EH (cell line): ENCODE measurements at places on chromosomes 13 and 19.
A peak's percentile ranks its signal among the peaks of the same experiment; 100 is the strongest.

GRCh38 chr19:10981252-10981895, 20.5 kb downstream of the SMARCA4 start:
- DNase-seq, result peak; percentile 55

- DNase-seq, result no peak
Measured at GRCh38 chr13:36713887-36714286, 40.1 kb downstream of the SERTM1 start.

- no peak for DNase-seq
Measured at GRCh38 chr13:107553838-107554237, 661.5 kb downstream of the LIG4 start.

GRCh38 chr13:27077451-27077850, 94.2 kb downstream of the USP12 start:
- no peak for DNase-seq

GRCh38 chr19:42634409-42635232, 39.9 kb upstream of the CEACAM8 start:
- DNase-seq, result peak; percentile 52

DNA sequence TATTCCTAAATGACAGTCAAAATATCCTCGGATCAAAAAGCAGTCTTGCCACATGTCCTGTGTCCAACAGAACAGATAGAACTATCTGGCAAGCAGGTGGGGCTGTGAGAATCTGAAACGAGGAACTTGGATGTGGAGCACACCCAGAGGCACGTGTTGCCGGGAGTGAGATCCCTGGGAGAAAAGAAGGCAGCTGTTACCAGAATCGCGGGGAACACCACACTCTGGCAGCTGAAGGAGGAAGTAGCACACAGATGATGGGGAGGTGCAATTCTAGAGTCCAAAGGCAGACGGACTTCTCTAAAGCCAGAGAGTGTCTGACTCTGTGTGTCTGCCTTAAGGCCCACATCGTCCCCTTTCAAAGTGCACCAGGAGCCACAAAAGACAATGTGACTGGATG, 22.3 kb downstream of the SLC7A1 start:
- DNase-seq, result peak; percentile 56

DNA sequence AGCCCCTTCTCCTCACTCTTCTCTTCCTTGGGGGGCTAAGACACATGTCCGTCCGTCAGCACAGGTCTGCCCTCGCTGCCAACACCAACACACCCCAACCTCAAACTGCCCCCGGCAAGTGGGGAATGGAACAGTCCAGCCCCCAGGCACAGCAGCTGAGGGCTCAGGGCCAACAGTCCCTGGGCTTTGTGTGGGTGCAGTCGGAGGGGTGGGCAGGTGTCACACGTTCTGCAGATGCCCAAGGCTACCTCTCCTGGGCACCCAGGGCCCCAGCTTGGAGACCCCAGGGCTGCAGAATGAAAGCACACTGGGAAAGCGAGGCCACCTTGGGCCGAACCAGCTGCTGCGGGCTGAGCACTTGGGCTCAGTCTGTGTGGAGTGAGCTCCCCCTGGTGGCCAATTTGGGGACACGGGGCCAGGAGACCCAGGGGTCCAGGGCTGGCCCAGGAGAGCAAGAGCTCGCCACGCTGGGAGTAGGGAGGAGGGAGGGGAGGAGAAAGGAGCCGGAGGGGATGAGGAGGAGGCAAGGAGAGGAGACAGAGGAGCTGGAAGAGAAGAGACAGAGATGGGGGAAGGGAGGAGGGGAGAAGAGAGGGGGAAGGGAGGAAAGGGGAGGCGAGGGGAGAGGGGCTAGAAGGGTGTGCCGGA, 14.0 kb upstream of the ATP8B3 start:
- DNase-seq, result peak; percentile 68

DNA sequence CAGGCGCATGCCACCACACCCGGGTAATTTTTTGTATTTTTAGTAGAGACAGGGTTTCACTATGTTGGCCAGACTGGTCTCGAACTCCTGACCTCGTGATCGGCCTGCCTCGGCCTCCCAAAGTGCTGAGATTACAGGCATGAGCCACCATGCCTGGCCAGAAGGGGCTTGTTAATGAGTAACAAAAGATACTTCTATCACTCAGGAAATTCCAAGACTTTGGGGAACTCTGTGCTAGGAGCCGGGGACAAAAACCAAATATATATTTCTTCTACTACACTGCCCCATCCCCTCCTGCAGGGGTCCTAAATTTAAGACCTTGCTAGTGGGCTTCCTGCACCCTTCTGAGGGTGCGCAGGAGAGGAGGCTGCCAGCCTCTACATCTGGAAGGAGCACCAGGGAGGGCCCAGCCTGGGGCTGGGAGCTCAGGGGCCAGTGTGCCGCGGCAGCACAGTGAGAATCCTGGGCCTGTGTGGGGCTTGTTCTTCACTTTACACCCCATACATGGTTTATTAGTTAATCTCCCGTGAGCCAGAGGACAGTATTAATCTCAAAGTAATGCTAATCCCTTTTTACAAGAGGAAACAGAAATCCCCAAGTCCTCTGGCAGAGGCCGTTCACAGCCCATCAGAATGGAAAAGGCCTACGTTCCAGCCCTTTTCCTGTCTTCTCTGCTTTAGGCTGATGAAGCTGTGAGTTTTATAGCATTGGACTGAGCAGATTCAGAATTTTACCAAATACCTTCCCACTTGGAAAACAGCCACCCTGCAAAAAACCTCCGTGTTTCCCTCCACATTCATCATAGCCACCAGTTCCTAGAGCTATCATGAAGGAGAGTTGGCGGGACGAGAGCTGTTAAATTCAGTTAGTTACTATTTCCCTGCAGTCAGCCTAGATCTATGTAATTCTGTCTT, 44.4 kb upstream of the NPAS1 start:
- DNase-seq, result peak; percentile 75

DNA sequence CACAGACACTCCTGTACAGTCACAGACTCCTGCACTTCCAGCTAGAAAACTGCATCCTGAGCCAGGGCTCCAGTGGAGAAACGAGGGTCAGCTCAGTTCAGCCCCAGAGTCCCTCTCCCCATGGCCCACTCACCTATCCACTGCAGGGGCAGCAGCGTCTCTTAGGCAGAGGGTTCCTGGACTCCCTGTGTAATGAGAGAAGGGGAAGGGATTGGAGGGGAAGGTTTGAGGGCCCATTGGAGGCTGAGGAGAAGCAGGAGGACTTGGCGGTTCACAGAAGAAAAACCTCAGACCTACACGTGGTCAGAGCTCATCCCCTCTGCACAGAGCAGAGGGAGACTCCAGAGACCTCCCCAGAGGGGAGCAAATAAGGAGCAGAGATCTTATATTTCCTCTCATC, 9.2 kb upstream of the CEACAM18 start:
- no peak for DNase-seq

- DNase-seq, result no peak
Measured at GRCh38 chr19:35569281-35569781, 5.9 kb upstream of the ATP4A start.

GRCh38 chr19:50542943-50543342, 25.3 kb downstream of the LRRC4B start:
- no peak for DNase-seq

- no peak for DNase-seq
Measured at GRCh38 chr13:110293649-110294048, 13.3 kb downstream of the COL4A1 start.

- DNase-seq, result no peak
Measured at GRCh38 chr19:49328741-49329140, 3.8 kb upstream of the SLC6A16 start.

DNA sequence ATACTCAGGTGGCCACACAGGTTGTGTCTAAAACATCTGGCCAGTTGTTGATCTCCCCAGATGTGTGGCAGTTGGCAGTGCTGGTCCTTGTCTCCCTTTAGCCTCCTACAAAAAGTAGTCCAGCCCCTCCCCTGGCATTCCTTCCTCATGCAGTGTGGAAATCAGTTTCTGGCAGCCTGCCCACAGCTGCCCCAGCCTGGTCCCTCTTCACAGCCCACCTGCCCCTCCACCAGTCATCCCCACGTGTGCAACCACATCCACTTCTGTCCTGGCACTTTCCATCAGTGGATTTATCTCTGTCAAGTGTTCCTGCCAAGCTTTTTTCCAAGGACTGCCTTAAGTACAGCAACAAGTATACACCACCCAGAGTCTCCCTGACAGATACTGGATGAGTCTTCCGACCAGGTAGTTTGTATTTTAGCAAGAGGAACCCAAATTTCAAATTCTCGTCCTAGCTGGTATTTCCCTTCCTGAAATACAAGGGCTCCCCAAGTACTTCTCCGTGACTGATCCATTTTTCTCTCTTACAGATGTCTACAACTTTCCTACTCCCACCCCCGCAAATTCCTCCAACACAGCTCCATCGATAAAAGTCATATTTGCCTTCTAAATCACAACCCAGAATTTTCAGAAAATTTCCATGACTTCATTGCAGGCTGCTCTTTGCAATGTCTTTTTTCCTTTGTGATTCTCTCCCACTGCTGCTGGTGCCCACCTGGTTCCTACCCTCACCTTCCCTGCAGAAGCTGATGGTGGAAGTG, 313.5 kb downstream of the FOXO1 start:
- no peak for DNase-seq

DNA sequence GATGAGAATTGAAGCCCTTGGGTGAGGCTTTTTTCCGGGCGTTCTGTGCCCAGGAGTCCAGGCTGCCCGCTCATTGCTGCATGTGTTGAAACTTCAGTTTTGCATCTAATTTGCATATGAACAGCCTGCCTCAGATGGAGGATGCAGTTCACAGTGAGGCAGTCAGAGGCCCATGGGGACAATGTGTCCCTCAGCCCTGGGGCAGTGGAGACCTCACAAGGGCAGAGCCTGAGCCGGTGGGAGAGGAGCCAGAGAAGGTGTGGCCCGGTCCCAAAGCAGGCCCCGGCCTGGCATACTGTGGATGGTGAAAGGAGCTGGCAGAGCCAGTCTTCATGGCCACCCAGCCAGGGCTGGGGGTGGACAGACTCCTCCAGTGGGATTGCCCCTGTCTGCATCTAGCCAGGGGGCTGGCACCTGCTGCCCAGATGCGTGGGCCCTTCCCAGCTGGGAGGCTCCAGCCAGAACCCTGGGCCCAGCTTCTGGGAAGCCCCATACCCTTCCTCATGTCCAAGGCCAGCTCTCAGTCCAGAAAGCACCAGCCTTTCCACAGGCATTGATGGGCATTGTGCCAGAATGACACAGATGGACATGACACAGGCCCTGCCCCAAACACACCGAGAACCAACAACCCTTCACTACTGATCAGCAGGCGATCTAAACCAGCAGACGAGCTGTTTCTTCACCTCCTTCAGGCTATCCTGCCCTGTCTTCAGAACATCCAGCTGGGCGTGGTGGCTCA, 32.9 kb upstream of the KCTD15 start:
- no peak for DNase-seq

GRCh38 chr13:46281779-46282178, 70.1 kb downstream of the LRRC63 start:
- DNase-seq, result no peak

DNA sequence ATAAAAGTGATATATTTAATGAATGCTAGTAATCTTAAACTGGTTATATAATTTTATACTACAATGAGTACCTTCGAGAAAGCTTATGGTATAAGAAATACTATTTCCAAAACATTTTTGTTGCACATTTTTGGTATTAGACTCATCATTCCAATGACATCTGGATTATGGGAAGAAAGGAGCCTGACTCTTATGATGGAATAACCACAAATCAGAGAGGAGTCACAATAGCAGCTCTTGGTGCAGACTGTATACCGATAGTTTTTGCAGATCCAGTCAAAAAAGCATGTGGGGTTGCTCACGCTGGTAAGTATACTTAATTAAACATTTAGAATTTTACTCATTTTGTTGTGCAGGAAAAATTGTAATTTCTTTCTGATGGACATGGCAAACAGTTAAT, 3.9 kb downstream of the LACC1 start:
- DNase-seq, result peak; percentile 31

DNA sequence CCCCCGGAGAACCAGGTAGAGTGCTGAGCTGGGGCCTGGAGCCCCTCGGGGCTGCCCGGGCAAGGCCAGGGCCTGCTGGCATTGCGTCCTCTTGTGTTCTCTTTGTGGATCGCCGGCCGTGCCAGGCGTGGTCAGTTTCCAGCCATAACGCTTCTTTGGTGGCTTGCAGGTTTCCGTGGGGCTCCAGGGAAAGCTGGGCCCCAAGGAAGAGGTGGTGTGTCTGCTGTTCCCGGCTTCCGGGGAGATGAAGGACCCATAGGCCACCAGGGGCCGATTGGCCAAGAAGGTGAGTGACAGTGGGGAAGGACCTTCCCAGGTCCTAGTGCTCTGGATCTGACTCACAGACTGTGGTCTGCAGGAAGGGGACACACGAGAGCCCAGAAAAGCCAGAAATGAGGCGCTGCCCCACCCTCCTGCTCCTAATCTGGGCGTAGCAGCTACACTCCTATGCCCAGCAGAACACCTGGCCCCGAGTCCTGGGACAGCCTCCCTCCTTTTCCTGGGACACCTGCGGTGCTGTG, 57.5 kb downstream of the RAB20 start:
- DNase-seq, result no peak

DNA sequence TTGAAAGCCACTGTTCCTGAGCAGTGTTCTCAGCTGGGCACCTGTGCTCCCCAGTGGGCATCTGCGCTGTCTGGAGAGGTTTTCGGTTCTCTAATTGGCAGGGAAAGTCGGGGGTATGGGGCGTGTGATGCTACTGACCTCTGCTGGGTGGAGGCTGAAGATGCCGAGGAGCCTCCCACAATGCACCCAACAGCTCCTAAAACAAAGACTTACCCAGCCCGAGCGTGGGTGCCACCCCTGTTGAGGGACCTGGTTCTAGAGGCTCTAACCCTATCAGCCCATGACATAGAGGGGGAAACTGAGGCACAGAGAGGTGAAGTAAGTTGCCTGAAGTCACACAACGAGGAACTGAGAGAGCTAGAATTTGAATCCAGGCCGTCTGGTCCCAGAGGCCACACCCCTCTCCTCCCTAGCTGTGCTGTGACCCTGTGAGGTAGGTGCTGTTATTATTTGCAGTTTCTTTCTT, 2.3 kb downstream of the SPACA4 start:
- DNase-seq, result peak; percentile 62

GRCh38 chr13:44004878-44005277, 125.2 kb downstream of the LACC1 start:
- DNase-seq, result peak; percentile 77

DNA sequence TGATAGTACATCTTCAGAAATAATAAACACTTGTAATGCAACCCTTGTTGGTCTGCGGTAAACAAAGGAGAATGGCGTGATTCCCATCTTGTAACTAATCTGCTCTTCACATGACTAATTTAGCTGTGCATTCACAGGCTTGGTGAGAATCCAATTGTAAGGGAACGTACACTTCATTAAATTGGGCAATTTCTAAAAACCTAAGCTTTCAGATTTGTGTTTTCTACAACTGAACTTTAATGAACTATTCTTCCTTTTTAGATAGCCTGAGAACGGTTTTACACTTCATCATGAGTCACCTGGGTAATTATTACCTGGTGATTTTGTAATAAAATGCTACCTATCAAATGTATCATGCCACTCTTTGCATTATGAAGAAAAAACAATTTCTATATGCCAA, 306.9 kb downstream of the KLF5 start:
- no peak for DNase-seq

DNA sequence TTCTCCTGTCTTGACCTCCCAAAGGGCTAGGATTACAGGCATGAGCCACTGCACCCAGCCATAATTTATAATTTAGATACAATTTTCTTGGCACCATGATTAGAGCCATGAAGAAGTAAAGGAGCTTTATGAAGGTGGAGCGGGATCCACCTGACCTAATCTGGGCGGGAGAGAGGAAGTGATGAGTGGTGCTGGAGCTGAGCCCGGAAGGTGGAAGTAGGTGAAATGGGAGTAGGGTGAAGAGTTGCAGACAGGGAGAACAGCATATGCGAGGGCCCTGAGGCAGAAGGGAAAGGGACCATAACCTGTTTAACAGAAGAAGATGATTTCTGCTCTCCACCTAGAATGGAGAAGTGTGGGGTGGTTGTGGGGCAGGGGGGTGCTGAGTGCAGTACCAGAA, 4.2 kb downstream of the BLOC1S3 start:
- no peak for DNase-seq
